Activated T-cell treated with anti-CD3 and anti-CD28 coated beads for 48 hours (primary cell): ENCODE measurements at places on chromosomes 5 and 9.

- DNase-seq: no peak
Measured at GRCh38 chr5:124494540-124495116, 251.8 kb downstream of the ZNF608 start.

- DNase-seq: no peak
Measured at GRCh38 chr5:143201589-143201988, 201.9 kb downstream of the NR3C1 start.

DNA sequence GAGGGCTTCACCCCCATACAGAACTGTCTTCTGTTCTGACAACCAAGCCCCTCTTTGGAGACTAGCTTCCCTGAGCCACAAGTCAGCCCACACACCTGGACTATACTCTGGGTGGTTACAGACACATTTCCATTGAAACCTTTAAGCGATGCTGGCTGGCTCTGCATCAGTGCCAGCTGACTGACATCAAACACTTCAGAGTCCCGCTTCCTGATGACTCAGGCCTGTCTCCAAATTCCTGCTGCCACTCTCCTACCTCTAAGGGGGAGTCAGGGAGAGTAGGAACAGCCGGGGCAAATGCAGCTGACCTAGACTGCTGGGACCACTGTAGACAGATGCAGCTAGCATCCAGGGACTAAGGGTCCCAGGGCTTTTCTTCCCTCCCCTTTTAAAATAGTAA lies 59.4 kb downstream of the SIL1 start:
- no peak for DNase-seq

GRCh38 chr9:16103620-16104397 lies 551.0 kb downstream of the CCDC171 start:
- no peak for DNase-seq

GRCh38 chr5:142474431-142475094 lies 149.7 kb upstream of the SPRY4 start:
- DNase-seq: no peak

DNA sequence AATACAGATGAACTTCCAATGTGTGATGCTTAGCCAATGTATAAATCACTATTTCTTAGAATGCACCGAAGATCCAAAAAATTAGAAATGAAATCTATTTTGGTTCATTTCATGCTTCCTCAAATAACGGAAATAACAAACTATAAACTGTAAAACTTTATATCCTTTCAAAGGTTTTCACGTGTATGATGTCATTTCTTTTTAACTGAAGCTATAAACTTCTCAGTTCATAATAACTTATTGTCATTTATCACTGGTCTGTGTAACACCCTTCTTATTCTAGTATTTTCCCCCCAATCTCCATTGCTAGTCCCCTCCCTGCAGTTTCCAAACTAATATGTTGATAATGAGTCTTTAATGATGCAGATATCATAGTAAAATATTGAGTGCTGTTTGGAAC lies 36.4 kb downstream of the DMRT2 start:
- DNase-seq: no peak

DNA sequence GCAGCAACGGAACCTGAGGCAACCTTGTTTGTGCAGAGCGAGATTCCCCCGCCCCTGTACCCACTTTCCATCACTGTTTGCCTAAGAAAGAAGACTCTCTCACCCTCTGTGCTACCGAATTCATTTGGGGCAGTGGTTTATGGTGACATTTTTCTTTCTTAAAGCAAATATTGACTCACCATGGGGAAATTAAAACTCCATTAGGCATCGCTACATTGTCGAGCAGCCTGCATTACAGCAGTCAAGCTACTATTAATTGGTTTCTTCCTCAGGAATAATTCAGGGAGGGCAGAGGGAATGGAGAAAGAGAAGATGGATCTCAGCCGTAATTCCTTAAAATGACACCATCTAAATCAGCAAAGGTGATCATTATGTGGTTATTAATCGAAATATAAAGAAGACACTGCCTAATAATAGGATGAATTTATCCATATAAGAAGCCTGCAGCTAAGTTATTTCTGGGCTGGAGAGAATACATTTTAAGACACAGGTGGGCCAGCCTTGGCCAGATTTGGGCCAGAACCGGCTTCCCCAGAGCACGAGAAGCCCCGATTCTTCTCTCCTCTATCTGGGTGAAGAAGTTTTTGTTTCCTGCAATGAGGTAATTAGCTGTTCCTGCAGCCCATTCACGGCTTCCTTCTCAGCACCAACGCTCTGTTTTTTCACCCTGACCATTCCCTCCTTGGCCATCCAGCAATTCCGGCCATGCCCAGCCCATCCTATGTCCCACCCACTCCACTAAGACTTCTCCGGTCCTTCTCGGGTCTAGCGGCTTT lies 16.8 kb downstream of the CFAP77 start:
- no peak for DNase-seq

DNA sequence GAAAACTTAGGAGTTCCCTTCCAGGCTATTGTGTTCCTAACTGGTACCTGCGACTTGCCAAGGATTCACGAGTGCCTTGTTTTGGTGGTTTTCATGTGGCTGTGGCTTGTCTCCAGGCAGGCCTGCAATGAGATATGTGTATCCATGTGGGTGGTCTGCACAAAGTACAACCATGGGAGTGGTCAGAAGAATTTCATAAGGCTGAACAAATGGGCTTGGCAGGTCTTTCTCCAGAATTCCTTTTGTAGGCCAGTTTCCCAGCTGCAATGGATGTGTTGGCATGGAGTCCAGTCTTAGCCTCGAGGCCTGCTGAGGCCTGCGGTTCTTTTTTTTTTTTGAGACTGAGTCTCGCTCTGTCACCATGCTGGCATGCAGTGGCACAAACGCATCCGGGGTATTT lies 28.8 kb upstream of the MELK start:
- no peak for DNase-seq

DNA sequence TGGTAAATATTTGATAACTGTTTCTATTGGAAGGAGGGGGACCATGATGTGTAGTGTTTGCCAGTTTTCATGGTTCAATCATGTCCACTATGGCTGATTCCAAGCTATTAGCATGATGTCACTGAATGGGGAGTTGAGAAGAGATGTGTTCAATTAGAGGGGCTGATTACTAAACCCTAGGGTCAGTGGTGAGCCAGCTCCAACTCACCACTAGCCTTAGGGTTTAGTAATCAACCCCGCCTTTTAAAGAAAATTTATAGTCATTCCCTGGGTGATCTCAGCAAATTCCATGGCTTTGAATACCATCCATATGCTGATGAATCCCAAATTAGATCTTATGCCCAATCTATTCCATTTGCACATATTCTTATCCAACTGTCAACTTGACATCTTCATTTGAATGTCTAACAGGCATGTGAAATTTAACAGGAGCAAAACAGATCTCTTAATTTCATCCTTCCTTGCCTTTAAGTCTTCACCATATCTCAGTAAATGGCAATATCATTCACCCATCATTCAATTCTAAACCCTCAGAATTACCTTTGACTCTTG lies 98.8 kb downstream of the GCNT1 start:
- DNase-seq: no peak

- no peak for DNase-seq
Measured at GRCh38 chr5:56993241-56993640, 41.3 kb upstream of the MIER3 start.

DNA sequence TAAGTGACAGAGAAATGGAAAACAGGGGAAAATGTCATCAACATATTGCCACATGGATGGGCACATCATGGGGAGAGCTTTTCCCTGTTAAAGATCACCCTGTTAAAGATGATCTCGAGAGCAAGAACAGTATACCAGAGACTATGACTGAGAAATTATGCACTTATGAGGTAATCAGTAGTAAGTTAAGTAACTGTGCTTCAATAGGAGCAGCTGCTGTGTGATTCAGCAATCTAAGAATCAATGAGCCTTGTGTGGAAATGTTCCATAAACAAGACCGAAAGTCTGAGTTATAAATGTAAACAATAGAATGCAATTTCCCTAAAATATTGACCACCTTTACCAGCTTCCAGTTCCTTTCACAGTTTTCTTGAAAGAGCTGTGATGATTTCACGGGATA lies 582.3 kb downstream of the CAAP1 start:
- no peak for DNase-seq

- DNase-seq: no peak
Measured at GRCh38 chr5:88799938-88800535, 82.9 kb downstream of the MEF2C start.

DNA sequence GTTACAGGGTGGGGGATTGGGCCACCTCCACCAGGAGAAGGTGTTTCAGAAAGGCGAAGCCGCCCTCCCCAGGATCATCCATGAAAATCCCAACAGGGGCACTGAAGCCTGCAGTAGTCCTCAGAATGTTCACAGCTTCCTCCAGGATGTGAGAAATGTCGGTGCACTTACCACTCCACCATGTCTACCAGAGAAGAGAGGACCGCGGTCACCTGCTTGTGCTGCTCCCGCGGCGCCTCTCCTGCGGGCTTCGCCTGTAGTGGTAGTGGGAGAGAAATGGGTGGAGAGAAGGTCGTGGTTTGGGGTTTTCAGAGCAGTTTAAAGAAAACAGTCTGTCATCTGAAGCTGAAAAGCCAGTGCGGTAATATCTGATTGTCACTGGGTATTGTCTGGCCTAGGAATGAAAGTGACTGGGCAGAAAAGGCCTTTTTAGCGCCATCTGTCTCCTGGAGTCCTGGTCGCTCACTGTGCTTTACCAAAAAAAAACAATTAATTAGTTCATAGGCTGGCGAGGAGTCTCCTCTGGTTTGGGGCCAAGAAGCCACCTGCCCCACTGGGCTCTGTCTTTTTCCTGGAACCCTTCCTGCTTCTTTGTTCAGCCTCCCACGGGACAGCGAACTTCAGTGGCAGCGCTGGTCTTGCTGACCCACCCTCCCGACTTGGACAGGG lies 23.0 kb upstream of the PPP1R26 start:
- no peak for DNase-seq

DNA sequence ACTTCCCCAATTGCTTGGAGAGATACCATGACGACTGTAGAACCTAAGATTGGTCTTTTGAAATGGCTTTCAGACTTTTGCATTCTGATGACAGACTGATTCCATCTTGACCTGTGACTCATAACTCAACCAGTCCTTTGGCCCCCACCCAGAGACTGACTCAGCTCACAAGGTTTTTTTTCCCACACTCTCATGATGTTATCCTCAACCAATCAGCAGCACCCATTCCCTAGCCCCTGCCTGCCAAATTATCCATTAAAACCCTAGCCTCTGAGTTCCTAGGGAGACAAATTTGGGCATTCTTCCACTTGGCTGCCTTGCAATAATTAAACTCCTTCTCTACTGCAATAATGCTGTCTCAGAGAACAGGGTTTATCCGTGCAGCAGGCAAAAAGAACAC lies 1263.3 kb upstream of the CDH9 start:
- no peak for DNase-seq

- no peak for DNase-seq
Measured at GRCh38 chr5:2239201-2239910, 356.6 kb upstream of the IRX4 start.

- no peak for DNase-seq
Measured at GRCh38 chr5:36422952-36423351, 121.2 kb upstream of the RANBP3L start.
